AG20443 (cell line): ENCODE measurements at places on chromosomes 1 and 21.

- DNase-seq: no peak
These were observed 10.5 kb downstream of the ATP5IF1 start for GRCh38 chr1:28246427-28246832.

DNA sequence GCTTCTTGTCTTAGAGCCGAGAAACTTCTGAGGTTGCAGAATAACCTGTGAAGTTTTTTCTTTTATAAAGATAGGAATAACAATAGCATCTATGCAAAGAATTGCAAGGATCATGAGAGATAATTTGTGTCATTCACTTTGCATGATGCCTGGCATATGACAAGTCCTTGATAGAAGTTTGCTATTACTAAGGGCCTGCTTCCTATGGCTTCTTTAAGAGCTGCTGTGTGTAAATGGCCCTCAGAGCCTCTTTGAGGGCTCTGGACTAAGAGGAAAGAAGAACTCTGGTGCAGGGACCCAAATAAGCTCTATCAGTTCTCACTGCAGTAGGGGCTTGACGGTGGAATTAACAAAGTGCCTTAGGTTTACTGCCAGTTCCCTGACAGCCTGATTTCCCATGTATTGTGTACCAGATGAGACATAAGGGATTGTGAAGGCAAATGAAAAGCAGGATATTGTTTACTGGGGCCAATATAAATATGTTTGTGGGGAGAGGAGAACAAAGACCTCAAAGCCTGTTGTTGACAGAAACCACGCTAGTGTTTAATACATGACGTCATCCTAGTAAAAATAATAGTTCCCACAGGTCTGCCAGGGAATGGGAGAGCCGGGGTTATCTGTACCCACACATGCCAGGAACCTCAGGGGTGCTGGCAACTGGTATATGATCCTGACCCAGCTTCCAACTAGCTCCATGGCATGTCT, 131.2 kb upstream of the UBE2U start:
- peak; percentile 29 for DNase-seq

DNA sequence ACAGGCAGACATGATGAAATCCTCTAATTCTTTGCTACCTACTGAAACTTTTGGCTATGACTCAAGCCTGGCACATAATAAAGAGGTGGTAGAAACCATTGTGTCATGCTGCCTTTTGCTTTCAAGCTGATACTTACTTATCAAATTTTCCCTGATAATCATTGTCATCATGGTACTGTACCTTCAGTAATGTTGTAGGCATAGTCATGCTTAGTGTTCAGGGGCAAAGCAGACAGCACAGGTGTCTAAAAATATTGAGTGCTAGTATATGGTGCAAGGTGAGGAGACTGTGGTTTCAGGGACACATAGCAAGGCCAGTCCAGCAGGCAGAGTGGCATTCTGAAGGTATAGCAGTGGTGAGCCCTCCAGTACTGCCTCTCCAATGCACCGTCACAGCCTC, 226.9 kb upstream of the DEPDC1 start:
- no peak for DNase-seq

- no peak for DNase-seq
These were observed 1.4 kb downstream of the MASP2 start for GRCh38 chr1:11045428-11046269.

DNA sequence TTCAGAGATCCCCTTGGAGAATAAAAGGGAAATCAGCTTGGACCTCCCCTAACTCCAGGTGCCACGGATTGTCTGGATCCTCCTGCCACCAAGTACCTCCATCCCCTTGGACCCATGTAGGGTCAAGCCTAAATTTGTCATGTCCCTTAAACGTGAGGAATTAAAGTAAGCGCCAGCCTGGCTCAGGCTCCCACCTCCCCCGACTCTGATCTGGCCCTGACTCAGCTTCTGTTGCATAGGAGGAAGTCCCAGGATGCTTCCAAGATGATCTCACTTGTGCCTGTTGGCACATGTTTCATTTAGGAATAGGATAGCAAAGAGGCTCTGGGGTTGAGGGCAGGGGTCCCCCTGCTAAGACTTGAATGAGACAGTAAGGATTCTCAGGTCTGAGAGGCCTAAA, 231.9 kb upstream of the JUN start:
- DNase-seq: peak; percentile 75

- peak; percentile 11 for DNase-seq
These were observed 162.2 kb downstream of the DPYD start for GRCh38 chr1:97758541-97759057.

DNA sequence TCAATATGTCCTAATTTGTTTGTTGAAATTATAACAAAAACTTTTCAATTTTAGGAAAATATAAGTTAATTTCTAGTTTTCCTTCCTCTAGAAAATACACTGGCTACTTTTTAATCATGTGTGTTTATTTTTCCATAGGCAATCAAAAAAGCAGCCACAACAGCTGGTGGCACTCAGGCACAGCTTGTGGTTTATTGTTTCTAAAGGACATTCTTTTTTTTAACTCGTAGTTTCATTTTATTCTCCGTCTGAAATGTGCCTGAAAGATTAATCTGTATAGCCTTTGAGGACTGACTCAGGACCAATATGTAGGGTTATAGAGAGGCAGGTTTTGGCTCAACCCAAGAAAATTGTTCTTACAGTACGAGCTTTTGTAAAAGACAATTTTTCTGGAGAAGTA, 20.7 kb upstream of the STX12 start:
- DNase-seq: no peak

DNA sequence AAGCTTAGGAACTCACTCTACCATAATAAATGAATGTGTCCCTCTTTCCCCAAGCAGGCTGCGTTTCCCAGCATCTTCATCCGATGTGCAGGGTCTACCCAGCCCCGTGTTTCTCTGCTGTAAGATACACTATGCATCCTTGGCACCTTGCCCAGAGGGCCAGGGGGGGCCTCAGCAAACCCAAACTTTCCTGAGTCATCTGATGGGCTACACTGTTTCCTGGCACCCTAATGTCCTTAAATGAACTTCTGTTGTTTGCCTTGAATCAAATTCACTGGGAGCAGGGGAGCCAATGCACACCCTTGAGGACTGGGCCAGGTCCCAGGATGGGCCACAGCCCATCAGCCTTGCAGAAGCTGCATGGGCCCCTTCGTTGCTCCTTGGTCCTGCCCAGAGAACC, 145.5 kb downstream of the IGSF21 start:
- DNase-seq: no peak

- no peak for DNase-seq
These were observed 22.9 kb upstream of the TMEM51 start for GRCh38 chr1:15130607-15131006.

DNA sequence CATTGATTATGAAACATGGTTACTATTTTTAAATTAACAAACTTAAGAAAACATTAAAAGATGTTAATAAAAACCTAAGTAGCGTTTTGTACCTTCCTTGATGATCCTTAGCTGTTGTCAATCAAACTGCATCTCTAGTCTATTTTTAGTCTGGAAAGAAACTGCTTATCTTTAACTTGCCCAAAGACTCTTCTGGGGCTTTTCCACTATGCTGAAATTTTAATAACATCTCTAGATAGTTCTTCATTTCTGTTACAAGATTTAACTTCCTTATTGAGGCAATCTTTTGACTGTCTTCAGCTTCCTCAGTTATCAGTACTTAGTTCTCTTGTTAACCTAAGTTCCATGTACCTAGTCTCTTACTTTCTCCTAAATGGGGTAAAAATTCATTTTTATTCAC, 135.9 kb upstream of the HMCN1 start:
- no peak for DNase-seq

- DNase-seq: no peak
These were observed 5.1 kb upstream of the ACTN2 start for GRCh38 chr1:236681219-236681618.

DNA sequence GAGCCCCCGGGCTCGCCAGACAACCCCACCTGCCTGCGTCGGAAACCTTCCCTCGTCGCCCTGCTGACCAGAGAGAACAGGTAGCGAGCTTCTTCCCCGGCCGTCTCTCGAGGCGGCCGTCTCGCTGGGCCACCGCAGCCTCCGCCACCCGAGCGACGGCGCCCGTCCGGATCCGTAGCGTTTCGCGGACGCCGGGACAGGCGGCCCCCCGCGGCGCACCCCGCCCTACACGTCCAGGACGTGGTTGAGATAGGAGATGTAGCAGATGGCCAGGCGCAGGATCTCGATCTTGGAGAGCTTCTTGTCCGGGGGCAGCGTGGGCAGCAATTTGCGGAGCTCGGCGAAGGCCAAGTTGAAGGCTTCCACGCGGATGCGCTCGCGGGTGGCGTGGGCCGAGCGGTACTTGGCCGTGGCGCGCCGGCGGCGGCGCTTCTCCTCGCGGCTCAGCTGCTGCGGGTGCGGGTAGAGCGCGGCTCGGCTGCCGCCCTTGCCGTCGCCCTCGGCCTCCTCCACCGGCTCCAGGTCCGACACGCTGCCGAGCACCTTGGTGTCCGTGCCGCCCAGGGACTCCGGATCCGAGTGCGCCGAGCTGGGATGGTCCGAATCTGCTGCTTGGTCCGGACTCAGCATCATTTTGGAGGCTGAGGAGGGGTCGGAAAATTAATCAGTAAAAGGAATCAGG, 3.0 kb downstream of the NHLH2 start:
- DNase-seq: peak; percentile 22

GRCh38 chr1:58596631-58597052, 19.6 kb upstream of the TACSTD2 start:
- DNase-seq: no peak

GRCh38 chr1:161287482-161288054, 22.2 kb downstream of the MPZ start:
- DNase-seq: no peak

DNA sequence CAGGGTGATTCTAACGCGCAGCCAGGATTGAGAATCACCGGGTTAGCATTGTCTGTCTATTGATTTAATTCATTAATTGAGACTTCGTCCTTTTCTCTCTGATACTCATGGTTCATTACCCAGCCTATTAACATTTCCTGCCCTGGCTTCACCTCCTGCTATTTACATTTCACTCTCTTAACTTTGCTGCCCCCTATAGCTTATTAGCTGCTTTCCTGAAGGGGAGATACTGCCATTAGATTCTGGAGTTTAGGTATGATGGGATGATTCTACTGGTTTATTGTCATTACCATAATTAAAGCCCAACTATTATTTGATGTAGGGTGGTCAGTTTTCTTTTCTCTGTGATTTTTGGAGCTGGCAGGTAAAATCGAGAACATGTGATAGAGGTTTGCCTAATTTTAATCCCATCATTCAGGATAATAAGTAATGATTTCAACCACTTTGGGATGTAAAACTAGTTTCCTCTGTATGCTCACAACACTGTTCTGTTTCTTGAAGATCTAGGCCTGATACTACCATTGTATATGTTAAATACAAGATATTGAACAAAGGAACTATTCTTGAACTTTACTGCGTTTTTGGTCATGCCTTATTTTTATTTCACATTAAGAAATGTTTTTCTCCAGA, 6.4 kb downstream of the PPP2R5A start:
- DNase-seq: no peak

GRCh38 chr1:203144661-203145060, 17.1 kb downstream of the ADORA1 start:
- DNase-seq: no peak

DNA sequence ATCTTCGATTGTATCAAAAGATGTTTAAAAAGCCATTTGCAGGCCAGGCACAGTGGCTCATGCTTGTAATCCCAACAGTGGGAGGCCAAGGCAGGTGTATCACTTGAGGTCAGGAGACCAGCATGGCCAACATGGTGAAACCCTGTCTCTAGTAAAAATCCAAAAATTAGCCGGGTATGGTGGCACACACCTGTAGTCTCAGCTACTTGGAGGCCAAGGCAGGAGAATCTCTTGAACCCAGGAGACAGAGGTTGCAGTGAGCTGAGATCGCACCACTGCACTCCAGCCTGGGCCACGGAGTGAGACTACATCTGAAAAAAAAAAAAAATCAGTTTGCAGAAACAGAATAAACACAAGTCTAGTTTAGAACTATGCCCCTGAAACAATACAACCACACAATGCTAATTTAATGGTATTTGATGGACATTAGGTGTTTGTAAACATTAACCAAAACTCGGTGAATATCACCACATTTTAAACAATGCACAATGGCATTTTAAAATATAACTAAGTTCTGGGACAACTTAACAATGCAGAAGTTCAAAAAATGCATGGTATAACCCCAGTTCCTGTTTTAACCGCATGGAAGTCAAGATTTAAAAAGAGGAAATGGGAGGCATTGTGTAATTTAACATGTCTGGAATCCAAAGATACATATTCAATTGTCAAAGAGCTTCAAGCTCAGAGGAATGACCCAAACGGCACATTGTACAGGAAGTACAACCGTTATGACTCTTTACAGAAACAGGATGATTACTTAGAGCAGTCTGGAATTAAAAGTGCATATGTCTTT, 7.1 kb upstream of the PTTG1IP start:
- DNase-seq: no peak

DNA sequence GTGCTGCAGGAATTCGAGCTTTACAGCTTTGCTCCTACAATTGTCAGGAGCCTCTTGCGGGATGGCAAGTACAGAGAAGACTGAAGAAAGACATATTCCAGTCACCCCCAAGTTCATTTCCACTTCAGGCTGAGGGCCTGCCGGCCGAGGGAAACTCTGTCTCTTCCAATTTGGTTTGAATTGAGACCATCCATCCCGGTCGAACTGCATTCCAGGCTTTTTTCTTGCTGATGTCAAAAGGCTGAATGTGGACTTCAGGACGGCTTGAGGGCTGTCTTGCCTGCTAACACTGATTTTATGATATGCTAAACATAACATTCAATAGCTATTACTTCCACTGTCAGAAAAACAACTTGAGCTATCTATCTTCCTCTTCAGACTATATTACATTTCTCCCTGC, 79.8 kb upstream of the PLXNA2 start:
- no peak for DNase-seq

GRCh38 chr1:241180569-241180968, 176.4 kb downstream of the RGS7 start:
- DNase-seq: no peak

GRCh38 chr21:40386294-40386911, 460.6 kb downstream of the DSCAM start:
- DNase-seq: peak; percentile 7

DNA sequence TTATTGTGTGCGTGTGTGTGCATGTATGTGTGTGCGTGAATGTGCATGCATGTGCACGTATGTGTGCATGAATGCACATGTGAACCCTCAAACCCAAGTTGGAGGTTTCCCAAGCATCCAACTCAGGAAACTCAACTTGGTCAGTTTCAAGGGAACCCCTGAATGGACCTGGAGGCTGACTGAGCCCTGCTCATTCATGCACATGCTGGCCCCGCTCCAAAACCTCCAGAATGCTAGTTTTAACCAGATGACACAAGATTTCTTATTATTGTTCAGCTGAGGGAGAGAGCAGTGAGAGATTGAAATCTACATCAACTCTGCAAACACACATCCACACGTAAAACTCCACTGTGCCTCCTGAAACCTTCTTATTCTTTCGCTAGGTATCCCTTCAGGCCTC, 104.4 kb downstream of the OMA1 start:
- no peak for DNase-seq

- DNase-seq: no peak
These were observed 160.1 kb downstream of the FASLG start for GRCh38 chr1:172818841-172819527.
